Cardiac septum (tissue), 1 donor: ENCODE measurements at places on chromosomes 12 and 14. TPM values are rescaled to one million over a fixed set of nuclear protein-coding genes. Genes with fewer than 3 reads are reported as not detected.

Gene NOVA1
- 4.4 TPM for total RNA-seq

GRCh38 chr14:24251880-24252288 is 9.5 kb upstream of the TINF2 start:
- no peak for DNase-seq

DNA sequence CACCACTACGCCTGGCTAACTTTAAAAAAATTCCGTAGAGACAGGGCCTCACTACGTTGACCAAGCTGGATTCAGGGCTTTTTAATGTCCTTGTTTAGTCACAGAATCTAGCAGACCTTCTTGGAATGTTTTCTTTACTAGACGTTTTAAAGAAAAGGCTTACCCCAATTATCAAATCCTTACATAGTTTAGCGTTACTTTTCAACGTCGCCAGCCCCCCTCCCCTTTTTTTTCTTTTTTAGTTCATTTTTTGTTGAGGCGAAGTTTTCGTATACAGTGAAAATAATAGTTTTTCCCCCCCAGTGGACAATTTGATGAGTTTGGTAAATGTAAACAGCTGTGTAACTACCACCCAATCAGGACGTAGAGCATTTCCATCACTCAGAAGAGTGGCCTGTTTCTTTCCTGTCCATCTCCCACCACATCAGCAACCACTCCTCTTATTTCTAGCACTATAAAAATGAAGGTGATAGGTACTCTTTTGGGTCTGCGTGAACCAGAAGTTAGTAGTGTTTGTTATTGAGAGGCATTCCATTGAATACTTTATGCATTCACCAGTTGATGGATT is 753 bp upstream of the DLGAP5 start:
- no peak for DNase-seq

DNA sequence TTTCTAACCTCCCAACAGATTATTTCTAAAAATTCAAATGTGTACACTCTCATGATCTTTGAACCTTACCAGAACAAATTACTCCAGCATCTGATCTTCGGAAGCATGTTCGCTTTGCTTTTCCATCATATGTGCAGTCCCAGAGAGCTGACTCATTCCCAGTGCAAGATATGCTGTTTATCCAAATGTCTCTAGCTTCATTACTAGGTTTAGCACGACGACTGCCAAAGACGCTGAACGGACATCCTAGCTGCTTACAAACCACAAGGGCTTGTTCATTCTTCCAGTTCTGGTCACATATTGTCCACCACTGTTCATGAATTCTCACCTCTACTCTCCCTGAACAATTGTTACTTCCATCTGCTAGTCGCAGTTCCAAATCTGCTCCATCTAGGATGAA is 40.5 kb downstream of the CD163L1 start:
- no peak for DNase-seq

DNA sequence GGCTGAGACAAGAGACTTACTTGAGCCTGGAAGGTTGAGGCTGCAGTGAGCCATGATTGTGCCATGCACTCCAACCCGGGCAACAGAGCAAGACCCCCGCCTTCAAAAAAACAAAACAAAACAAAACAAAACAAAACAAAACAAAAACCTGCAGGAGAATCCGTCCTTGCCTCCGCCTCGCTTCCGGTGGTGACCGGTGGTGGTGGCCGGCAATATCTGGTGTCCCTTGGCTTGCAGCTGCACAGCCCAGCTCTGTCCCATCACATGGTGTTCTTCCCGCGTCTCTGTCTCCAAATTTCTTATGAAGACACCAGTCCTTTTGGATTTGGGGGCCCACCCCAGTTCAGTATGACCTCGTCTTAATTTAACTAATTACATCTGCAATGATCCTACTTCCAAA is 10.0 kb downstream of the SMIM41 start:
- no peak for DNase-seq

DNA sequence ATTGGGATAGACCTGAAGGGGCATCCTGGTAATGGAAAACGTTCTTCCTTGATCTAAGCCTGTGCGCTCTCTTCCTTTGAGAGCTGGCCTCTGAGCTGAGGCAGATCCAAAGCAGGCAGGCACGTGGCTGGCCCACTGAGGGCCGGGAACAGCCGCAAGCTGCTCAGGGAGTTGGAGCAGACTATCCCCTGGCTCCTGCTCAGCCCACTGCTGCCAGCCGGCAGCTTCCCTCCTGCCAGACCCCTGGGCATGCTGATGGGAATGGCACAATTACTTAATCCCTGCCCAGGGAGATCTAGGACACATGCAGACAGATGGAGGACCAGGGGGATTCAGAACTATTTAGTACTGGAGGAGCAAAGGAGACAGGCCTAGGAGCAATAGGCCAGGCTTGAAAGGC is 14.4 kb downstream of the NEUROD4 start:
- DNase-seq = no peak

- DNase-seq = no peak
These were observed 21.4 kb upstream of the CLEC4D start for GRCh38 chr12:8491646-8492530.

- no peak for DNase-seq
These were observed 433.8 kb downstream of the FUT8 start for GRCh38 chr14:65846196-65846868.

- peak; percentile 27 for DNase-seq
These were observed 13.9 kb downstream of the KRT7 start for GRCh38 chr12:52246720-52247621.

GRCh38 chr12:121439715-121440114 is 39.8 kb downstream of the RNF34 start:
- no peak for DNase-seq

DNA sequence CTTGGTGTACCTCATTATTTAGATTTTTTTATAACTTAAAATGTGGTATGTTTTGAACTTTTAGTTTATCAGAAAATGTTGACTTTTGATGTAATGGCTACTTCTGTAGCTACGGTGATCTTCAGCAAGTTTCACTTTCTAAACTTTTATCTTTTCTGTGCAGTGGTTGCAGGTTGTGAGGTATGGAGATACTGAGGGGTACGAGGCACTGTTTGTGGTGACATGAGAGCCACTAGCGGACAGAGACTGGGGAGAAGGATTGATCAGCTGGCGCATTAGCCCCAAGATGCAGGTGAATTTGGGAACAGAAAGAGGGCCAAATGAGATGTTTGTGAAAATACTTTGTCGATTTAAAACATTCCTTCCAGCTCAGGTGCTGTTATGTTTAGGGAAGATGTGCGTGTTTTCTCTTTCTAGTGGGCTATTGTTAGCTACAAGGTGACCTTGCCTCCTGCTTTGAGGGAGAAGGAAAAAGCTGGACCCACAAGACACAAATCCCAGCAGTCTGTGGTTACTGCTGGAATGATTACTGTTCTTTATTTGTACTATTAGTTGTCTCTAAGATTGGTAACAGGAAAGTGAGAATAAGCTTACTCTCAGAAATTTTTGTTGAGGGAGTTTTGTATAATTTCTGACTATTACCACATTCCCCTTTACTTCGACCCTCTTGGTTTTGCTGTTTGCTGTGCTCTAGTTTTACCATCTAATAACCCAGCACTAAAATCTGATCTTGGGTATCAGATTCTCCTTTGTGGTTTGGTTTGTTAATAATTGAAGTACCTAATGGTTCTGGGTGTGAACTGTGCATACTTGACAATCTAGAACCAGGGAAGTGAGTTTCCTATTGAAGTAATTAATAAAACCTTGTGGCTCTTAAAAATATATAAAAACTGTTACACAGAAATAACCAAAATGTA is 61.7 kb downstream of the FBXO34 start:
- DNase-seq = no peak
